ENCODE measurements at places on chromosomes 16 and 17.

DNA sequence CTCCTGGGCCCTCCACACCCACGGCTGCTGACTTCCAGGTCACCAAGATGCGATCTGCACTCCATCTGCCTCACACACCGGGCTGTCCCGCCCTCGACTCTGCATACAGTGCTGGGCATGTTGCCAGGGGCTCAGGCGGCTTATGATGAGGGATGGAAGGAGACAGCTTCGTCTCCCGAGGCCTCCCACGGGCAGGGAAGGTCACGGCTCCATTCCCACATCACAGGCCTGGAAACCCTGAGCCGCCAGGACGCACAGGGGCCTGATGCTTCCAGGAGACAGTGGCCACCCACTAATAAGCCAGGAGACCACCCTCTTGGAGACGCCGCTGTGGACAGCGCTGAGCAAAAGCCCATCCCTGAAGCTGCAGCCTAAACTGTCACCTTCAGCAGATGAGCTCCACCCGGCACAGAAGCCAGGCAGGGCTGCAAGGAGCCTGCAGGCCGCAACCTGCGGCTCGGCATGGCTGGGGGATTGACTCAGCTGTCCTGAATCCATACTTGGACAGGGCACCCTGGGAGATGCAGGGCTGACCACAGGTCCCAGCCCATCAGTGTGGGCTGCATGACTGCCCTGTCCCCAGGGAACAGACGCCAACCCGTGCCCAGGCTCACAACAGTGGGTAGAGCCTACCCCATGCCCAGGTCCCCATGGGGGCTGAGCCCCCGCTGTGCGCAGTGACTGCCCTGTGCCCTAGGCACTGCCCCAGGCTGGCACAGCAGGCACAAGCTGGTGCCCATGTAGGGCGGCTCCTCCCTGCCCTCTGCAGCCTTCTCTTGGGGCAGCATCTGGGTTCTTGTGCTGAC, 34.4 kb downstream of the SLC7A5 start:
- no peak for DNase-seq

GRCh38 chr17:57082441-57082840, 2.6 kb upstream of the AKAP1 start:
- no peak for DNase-seq

DNA sequence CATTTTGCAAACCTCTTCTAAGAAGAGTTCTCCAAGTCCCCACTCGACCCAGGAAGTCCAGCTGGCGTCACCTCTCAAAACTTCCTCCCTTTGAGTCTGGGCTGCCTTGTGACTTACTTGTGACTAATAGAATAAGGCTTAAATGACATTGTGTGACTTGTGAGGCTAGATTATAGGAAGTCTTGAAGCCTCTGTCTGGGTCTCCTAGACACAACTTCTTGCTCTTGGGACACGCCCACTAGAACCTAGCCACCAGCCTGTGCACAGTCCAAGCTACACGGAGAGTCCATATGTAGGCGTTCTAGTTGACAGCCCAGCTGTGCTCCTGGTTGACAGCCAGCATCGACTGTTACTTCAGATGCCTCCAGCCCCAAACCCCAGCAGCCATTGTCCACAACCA, 66.7 kb upstream of the TANC2 start:
- no peak for DNase-seq

DNA sequence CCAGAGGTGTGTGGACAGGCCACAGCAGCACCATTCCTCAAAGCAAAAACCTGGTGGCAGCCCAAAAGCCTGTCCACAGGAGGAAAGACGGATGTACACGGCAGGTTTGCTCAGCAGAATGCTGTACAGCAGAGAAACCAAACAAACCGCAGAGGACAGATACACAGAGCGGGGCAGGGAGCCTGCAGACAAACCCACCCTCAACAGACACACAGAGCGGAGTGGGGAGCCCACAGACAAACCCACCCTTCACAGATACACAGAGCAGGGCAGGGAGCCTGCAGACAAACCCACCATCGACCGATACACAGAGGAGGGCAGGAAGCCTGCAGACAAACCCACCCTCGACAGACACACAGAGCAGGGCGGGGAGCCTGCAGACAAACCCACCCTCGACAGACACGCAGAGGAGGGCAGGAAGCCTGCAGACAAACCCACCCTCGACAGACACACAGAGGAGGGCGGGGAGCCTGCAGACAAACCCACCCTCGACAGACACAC, 53.0 kb upstream of the METRNL start:
- no peak for DNase-seq

DNA sequence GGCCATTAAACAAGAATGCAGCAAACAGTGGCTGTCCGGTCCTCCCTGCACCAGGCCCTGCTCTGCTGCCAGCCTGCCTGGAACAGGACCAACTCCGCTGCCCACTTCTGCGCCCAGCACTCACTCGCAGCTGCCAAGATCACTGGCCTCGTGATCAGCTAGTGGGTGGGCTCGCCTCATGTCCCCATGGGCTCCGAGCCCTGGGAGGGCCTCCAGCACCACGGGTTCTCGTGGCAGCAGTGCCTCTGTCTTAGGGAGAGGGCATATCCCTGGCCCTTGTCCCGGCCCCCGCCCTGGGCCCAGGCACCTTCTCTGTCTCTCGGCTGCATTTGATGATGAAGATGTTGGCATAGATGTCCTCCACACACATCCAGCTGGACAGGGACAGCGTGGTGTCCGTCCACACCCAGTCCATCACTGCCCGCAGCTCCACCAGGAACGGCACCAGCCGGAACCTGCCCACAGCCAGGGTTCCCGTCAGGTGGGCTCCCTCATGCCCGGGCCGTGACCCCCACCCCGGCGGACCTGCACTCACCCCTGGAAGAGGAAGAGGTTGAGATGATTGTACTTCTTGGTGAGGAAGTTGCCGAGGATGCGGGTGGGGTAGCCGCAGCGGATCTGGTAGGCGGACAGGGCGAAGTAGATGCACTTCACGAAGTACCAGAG, 13.1 kb downstream of the CTU2 start:
- DNase-seq, result no peak

DNA sequence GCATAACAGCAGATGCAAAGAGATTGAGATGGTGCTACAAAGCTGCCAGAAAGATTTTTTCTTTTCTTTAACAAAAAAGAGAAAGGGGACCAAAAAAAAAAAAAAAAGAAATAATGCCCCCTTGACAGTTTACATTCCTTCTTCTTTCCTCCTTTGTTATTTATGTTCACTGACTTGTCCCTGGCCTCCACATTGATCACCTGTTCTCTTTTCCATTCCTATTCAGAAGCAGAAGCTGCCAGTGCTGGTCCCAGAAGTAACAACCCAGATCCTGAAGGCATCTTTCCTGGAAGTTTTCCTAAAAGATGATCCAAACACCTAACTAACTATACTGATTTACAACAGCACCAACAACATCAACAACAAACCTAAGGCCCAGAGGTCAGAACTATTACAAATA, 728.1 kb downstream of the KCNJ2 start:
- DNase-seq, result no peak

DNA sequence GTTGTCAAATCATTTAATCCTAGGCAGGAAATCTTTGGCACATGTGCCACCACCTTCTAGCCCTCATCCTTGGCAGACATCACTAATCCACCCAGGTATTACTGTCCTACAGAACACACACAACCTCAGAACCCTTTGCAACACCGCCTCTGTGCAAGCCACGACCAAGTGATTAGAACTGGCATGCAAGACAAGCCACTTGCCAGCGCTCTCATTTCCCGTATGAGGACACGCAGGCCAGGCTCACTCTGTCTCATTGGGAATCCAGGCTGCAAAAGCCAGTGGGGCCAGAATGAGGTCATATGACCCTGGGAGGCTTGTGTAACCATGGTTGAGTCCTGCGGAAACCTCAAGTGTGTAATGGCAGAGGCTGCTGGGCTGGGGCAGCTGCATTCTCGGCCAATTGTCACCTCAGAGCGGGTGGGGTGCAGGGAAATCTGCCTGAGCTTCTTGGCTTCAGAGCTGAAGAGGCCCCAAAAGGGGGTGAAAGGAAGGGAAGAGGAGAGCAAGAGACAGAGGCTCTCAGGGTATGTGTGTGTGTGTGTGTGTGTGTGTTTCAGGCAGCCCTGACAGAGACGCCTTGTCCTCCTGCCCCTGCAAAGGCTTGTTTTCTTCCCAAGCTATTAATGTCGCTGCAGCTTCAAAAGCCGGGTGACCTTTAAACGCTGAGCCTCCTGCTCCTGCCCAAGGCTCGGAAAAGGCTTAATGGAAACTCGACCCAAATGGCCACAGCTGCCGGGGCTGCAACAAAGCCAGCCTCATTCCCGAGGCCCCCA, 43.2 kb upstream of the MRPS23 start:
- peak; percentile 31 for DNase-seq

- DNase-seq, result no peak
Measured at GRCh38 chr17:1997289-1997926, 27.7 kb downstream of the RTN4RL1 start.

DNA sequence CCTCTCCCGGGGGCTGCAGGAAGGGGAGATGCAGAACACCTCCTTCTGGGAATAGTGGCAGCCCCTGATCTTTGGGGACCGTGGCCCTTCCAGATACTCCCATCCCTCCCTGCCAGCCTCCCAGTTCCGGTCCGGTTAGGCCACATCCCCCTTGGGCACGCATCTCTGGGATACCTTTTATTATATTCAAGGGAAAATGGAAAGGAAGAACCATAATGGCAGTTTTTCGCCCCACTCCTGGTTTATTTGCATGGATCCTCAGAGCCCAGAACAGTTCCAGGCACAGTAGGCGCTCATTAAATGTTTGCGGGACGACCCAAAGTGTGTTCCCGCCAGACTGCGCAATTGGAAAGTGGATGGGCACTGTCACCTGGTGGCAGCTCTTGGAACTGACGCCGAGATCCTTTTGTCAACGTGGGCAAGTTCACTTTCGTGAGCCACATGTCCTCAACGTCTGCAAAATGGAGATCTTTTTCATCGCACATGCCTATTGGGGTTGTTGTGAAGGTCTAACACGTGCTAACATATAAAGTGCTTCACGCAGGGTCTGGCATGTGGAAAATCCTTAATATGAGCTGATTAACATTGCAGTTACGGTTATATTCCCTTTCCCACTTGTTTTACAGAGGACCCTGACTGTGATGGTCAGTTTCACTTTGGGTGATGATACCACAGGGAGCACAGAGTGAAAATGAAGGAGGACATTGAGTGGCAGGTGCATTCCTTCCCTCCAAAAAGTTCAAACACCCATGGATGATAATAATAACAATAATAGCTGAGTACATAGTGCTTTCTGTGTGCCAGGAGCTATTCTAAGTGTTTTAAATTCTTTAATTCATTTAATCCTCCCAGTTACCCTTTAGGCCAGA, 1.7 kb upstream of the GPRC5B start:
- peak; percentile 70 for DNase-seq

- peak; percentile 51 for DNase-seq
Measured at GRCh38 chr17:58317421-58318064, 11.1 kb downstream of the TSPOAP1 start.

- DNase-seq, result no peak
Measured at GRCh38 chr16:83954577-83955016, 1.6 kb downstream of the OSGIN1 start.

- no peak for DNase-seq
Measured at GRCh38 chr16:30528799-30529457, 2.6 kb upstream of the ZNF768 start.

GRCh38 chr17:11852912-11853311, 144.4 kb downstream of the ZNF18 start:
- no peak for DNase-seq

DNA sequence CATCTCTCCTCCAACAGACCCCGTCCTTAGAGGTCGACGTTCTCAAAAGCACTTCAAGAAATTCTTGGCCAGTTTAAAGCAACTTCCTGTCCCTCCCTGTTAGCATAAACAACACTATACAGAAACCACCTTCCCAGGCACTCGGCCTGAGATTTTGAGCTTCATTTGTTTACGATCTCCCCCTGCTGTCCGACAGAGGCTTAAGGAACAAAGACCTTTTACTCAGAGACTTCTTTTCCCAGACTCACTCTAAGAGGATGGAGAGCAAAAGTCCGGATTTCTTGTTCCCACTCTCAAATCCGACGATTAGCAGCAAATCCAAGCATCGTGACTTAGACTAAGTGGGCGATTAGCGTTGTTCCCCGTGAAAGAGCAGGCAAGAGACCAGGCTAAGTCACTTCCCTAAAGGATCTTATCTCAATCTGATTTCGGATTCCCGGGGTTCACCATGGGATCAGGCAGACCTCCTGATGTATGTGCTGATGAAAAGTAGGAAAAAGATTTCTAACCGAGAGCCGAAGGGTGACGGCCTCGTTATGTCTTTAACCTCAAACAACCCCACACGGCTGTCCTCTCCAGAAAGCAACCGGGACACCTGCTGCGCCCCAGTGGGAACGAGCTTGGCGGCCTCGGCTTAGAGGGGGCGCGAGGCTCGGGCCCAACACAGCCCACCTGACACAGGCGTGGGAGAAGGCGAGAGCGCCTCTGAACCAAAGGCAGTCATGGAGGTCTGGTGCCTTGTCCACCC, 598 bp downstream of the INPP5K start:
- peak; percentile 21 for DNase-seq

GRCh38 chr16:1794221-1794871, 841 bp upstream of the IGFALS start:
- DNase-seq, result no peak

DNA sequence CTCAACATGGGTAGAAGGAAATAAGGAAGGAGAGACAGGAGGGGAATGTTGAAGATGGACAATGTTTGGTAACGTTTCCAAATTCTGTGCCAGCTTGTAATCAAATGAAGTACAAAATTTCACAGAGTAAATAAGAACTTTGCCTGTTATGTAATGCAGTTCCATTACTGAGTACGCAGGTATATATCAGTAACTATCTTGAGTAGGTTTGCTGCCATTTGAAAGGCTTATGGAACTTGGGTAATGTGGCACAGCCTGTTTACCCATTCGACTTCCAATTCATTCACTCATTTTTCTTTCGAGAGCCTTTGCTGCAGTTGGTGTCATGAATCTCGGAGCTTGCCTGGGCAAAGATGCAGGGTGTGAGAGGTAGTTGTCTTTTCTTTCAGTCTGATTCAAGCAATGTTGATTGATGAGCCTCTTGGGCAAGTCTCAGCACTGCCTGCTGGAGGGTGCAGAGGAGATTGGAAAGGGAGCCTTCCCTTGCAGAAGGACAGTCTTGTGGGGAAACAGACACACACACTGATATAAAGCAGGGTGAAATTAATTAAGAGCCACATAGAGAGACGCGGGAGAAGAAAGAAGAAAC, 53.4 kb downstream of the ZNF18 start:
- no peak for DNase-seq
